CD4-positive, alpha-beta T cell (primary cell): ENCODE measurements at places on chromosomes 1 and 21.
A peak's percentile ranks its signal among the peaks of the same experiment; 100 is the strongest.

DNA sequence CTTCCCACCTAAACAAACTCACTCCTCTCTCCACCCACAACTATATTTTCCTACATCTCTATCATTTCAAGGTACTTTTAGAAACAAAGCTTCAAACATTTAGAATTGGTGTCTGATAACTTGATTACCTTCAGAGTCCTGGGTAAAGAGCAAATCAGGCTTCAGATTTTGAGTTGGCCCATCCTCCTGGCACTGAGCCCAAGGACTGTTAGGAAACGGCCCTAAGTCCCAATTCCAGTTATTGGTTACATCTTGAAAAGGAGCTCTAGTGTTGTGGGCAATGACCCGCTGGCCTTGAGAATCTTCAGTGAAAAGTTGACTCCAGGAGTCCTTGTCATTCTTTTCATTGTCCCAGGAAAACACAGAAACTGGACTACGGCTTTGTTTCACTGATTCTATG is 15.1 kb downstream of the MTFR1L start:
- no peak for DNase-seq

DNA sequence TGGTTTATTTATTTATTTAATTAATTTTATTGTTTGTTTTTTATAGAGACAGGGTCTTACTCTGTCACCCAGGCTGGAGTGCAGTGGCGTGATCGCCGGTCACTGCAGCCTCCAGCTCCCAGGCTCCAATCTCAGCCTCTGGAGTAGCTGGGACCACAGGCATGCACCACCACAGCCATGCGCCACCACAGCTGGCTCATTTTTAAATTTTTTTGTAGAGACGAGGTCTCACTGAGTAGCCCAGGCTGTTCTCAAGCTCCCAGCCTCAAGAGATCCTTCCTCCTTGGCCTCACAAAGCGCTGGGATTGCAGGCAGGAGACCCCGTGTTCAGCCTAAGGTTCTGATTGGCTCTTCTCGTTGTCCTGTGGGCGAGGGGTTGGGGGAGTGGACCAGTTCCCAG is 22.1 kb downstream of the UMODL1 start:
- DNase-seq: no peak

DNA sequence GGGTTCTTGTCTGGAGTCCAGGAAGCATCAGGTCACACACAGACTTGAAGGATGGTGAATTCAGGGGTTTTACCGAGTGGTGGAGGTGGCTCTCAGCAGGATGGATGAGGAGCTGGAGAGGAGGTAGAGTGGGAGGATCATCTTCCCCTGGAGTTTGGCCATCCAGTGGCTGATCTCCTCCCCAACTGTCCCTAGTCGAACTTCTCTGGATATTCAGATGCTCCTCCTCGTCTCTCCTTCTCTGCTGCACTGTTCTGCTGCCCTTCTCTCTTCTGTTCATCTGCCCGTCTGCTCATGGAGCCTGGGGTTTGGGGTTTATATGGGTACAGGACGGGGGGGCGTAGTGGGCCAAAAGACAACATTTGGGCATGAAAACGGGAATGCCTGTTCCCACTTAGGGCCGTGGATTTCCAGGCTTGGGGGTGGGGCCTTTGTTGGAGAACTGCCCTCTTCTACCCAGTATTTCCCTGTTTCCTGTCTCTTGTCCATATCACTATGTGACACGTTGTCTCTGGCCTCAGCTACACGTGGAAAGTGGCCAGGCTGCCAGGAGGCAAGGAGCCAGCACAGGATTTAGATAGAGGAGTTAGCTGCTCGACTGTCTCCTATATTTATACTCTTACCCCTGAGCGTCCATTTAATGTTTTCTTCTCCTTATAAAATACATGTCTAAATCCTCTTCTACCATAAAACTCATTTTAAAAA is 76.7 kb downstream of the SIPA1L2 start:
- no peak for DNase-seq

GRCh38 chr1:244834543-244835275 is 749 bp upstream of the COX20 start:
- DNase-seq: peak; percentile 96

DNA sequence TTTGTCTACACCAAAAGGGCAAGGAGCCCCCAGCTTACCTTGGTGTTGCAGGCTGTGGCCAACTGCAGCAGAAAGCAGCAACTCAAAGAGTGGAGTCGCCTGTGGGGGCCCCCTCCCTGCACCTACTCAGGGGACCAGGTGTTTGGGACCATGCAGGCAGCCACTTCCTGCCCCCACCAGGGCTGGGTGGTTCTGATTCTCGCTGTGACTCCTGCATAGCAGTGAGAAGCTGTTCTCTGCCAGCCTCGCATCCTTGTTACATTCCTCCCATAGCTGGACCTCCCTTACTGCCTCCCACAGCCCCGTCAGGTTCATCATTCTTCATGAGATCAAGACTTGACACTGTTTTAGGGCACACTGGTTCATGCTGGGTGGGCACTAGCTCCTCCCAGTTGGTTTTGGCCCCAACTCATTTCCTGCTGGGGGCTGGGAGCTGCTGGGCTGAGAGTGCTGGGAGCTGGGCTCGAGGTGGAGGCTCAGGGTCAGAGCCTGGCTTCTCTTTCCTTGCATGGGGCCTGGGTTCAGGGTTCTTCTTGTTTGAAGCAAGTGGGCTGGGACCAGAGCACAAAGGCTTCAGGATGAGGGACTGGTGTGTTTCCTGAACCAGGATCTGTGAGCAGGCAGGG is 146.9 kb upstream of the C1orf174 start:
- no peak for DNase-seq

GRCh38 chr1:54096877-54097240 is 43.5 kb downstream of the TCEANC2 start:
- no peak for DNase-seq

- no peak for DNase-seq
Observed at GRCh38 chr1:199305053-199305452, 666.2 kb downstream of the PTPRC start.

- no peak for DNase-seq
Observed at GRCh38 chr1:173580658-173581057, 22.2 kb downstream of the SLC9C2 start.

DNA sequence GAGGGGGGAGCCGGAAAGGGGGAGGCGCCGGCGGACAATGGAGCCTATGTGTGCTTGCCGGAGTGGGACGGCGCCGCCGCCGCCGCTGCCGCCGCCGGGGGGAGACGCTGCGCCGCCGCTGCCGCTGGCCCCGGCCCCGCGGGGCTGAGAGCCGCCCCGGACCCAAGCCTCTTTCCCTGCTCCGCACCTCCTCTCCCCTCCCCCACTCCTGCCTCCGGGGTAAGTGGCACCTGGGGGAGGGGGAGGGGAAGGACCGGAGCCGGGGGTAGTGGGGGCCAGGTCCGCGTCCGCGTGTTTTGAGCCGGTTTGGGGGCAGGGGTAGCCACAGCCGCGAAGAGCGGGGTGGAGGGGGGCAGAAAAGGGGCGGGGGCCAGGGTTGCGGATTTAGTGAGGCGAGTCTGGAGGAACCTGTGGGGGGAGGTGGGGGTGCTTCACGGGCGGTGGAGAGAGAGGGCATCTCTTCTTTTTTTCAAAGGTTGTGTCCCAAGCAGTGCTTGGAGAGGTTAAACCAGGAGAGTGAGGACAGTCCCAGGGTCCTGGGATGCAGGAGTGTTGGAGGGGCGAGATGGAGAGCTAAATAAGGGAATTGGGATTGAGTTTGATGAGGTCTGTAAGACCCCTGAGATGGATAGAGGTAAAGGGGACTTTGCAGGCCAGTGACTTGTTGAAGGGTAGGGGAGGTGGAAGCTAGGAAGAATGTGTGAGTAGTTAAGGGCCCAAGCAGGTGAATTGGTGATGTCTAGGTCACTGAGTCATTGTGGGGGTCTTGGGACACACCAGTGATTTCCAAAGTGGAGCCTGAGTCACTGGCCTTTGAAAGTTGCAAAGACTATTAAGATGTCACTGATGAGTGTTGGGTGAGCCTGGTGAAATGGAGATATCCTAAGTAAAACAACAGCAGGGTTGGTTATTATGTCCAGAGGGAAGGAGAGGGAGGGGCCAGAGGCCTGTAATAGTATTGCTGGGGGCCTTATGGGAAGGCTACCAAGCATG is 59.1 kb downstream of the BCL9 start:
- DNase-seq: no peak

- DNase-seq: no peak
Observed at GRCh38 chr1:29320156-29320940, 84.0 kb downstream of the PTPRU start.

DNA sequence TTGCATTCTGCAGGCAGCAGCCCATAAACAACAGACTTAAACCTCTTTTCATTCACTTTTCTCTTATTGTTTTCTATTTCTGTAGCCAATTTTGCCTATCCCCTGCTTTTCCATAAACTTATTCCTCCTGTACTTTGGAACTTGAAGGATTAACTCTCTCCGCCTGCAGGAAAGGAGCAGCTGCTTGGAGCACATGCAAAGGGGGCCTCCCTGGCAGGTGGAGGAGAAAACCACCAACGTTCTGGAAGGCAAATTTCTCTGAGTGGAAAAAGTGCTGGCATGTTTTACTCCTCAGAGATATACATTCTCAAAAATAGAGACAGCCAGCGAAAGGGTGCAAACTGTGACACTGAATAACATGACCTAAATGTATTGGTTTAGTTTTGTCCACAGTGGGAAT is 33.6 kb downstream of the RGS21 start:
- DNase-seq: no peak

DNA sequence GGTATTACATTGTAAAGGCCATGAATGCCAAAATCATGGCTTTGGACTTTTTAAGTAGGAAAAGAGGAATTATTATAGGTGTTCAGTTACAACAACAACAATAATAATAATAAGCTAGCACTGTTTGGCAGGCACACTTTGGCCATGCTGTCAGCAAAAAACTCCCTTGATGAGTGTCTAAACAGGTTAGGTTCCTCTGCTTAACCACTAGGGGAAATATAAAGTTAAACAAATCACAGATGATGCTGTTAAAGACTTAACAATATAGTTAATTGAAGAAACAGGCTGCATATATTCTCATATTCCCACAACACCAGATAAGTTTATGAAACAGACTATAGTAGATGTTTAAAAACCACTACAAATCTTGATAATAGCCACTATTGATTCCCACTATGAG is 46.4 kb downstream of the RGS21 start:
- DNase-seq: no peak

DNA sequence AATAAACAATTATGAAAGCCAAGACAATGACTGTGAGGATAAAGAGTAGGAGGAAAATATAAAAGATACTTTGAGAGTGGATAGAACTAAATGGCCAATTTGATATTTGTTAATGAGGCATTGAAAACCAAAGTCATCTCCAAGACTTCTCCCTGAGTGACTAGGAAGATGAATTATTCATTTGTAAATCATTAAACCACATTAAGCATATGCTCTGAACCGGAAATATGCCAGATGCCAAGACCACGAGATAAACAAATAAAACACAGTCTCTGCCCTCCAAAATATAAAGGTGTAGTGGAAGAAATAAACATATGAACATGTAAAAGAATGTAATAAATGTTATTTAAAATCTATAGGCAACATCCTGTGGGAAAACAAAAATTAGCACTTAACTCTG is 78.8 kb downstream of the MRPL39 start:
- no peak for DNase-seq

- DNase-seq: no peak
Observed at GRCh38 chr1:5979536-5980313, 12.5 kb downstream of the NPHP4 start.

DNA sequence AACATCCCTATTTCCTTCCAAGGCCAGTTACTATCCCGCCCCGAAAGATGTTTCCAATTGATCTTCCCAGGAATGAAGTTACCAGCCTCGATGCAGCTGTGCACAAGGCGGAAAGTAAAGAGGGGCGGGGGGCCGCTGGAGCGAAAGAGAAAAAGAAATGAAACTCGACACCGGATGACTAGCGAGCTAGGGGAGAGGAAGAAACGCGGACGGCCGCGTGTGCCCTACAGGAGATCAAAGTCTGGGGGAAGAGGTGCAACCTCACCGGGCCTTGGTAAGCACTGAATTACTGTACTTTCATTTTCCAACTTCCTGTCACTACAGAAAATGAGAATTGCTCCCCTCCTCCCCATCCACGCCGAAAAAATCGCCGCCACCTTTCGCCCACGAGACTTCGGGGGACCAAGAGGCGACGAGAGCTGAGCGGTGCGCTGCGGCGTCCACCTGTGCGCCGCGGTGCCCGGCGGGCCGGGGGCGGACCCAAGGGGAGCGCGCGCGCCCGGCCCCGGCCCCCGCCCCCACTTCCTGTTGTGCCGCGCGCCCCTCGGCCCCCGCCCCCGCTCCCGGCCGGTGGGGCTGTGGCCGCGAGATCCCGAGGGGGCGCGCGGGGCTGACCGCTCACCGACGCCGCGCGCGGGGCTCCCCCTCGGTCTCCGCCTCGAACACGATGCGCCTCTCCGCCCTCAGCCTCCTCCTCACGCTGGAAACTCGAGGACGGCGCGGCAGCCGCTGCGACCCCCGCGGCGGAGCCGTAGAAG is 622 bp downstream of the ELK4 start:
- DNase-seq: peak; percentile 73

DNA sequence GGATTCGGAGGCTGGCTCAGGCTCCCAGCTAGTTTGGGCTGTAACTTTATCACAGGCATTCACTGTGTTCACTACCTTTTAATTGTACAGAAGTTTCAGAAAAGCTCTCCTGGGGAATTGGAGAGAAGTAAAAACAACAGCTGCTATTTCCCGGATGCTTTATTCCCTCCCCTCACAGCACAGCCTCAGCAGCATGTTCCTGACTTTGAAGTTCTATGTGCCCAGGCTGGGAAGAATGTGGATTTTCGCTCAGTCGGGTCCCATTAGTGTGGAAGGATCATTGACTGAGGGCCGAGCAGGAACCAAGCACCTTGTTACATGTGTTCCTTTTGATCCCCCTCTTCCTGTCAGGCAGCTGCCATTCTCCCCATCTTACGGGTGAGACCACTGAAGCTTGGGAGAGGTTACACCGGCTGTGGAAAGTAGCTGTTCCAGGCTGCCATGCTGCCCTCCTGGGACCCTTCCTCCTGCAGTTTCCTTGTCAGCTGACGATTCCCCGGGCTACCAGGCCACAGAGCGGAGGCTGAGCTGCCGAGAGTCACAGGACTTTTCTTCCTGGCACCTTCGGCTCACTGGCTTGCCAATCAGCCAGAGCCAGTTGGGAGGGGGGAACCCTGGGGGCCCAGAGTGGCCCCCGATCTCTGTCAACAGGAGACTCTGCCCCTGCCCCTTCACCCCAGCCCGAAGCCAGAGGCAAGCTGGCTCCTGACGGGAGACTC is 223.1 kb upstream of the TMEM51 start:
- DNase-seq: no peak

DNA sequence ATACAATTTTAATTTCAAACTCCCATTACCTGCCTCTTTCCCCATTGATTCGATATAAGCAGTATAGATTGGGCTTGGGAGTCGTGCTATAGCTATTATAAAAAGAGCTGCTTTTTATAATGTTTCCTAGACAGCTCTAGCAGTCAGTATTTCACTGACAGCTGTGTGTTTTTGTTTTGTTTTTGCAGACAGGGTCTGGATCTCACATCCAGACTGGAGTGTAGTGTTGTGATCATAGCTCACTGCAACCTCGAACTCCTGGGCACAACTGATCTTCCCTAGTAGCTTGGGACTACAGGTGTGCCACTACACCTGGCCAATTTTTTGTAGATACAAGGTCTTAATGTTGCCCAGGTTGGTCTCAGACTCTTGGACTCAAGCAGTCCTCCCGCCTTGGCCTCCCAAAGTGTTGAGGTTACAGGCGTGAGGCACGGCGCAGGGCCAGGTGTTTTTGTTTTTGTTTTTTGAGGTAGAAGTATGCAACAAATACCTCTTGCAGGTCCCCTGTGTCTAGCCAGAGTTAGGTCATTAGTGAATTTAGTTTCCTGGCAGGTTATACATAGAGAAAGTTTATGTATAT is 1.7 kb downstream of the NASP start:
- no peak for DNase-seq

GRCh38 chr21:36419996-36420395 is 34.8 kb downstream of the CHAF1B start:
- peak; percentile 60 for DNase-seq

GRCh38 chr21:30083225-30083945 is 83.2 kb downstream of the CLDN17 start:
- no peak for DNase-seq
